ENCODE measurements at places on chromosomes 11 and 22. TPM values are rescaled to one million over a fixed set of nuclear protein-coding genes. Genes with fewer than 3 reads are reported as not detected.

The TP53I11 gene
- 6.3 TPM for polyA plus RNA-seq

The RIMBP3C gene
- polyA plus RNA-seq: not detected

The OR10D3 gene
- polyA plus RNA-seq: not detected

The OR10G4 gene
- polyA plus RNA-seq: not detected

The TMEM41B gene
- 26.3 TPM for polyA plus RNA-seq

The YPEL1 gene
- 5.5 TPM for polyA plus RNA-seq

The CAPN5 gene
- 22.8 TPM for polyA plus RNA-seq

The P2RX6 gene
- 1.7 TPM for polyA plus RNA-seq

- DNase-seq: no peak
Observed at GRCh38 chr22:25795478-25795877, 53.5 kb downstream of the MYO18B start.

DNA sequence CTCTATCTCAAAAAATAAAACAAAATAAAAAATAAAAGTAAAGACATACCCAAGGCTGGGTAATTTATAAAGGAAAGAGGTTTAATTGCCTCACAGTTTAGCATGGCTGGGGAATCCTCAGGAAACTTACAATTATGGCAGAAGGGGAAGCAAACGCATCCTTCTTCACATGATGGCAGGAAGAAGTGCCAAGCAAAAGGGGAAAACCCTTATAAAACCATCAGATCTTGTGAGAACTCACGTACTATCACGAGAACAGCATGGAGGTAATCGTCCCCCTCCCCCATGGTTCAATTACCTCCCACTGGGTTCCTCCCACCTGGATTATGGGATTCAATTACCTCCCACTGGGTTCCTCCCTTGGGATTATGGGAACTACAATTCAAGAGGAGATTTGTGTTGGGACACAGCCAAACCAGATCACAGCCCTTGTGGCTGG lies 8.3 kb upstream of the SSTR3 start:
- DNase-seq: no peak

DNA sequence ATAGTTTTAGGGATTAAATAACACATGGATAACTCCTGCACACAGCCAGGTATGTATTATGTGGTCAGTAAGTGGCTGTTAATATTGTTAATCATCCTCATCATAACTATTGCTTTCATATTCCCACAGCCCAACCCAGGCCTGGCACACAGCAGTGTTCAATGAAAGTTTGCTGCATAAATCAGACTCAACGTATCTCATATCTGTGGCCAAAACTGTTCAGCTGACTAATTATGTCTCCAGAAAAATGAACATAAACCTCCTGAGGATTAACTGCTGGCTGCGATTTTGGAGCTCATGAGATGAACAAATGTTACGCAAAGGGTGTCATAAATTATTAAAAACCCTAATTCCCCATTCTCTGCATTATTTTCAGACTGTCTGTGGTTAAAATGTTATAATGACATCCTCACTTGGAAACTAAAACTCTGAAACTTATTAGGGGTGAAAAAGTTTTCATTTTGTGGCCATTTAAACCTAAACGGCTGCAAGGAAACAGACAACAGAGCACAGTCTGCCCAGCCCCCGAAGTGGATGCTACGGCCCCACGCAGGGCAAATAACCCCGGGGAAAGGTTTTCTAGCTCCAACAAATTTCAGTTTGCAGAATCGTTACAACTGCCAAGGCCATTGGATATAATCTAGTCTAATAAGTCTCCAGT lies 17.3 kb downstream of the ABCC8 start:
- no peak for DNase-seq

DNA sequence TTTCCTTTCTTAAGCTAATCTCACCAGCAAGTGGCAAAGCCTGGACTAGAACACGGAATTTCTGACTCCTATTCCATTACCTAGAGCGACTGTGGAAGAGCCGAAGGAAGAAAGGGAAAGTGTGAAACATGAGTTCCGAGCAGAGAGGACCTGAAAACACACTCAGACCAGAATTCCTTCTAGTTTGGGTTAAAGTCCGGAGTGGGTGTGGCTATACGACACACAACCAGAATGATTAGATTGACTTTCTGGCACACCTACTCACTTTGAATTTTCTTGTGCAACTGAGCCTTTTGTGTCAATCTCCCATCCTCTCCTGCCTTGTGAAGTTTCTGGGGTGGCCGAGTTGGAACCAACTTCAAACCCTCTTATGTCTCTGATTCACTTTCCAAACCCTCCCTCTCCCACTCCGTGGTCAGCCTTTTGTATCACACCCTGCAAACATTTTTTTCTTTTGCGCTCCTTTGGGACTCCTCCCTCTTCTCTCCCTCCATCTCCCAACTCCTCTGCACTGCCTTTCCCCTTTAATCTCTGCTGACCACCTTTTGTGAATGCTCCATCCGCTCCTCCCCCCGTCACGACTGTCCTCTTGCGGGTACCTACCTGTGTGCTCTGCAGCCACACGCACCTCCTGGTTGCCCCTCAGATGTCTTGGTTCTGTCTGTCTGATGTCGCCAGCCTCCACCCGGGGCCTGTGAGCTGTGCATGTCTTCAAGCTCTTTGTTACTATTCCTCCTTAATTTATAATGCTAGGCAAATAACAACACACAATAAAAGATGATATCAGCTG lies 86.3 kb upstream of the BLID start:
- DNase-seq: peak; percentile 45

GRCh38 chr11:69074375-69075140 lies 25.8 kb downstream of the TPCN2 start:
- DNase-seq: no peak

DNA sequence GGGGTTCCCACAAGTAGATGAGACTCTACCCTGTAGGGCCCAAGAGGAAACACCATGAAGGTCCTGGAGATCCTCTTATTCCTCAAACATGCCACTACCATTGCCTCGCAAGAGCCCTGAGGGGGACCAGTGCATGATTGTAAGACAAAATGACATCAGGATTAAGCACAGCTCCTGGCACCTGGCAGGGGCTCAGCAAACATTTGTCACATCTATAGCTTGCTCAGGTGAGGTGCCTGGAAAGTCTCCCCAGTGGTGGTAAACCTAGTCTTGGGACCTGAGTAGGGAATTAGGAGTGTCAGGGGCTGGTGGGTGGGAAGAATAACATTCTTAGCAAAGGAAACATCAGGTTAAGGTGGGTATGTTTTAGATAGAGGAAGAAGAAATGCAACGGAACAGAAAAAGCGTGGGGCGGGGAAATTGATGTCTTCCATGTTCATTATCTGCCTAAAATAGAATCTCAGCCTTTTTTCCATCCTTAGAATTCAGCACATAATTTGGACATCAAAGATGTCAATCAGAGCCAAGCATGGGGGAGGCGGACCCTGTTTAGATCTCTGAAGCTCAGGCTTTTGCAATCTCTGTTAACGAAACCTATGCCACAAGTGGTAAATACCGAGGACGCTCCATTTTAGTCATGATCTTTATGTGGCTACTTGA lies 924 bp downstream of the YPEL1 start:
- no peak for DNase-seq

GRCh38 chr11:78061088-78061920 lies 2.4 kb upstream of the THRSP start:
- DNase-seq: no peak

DNA sequence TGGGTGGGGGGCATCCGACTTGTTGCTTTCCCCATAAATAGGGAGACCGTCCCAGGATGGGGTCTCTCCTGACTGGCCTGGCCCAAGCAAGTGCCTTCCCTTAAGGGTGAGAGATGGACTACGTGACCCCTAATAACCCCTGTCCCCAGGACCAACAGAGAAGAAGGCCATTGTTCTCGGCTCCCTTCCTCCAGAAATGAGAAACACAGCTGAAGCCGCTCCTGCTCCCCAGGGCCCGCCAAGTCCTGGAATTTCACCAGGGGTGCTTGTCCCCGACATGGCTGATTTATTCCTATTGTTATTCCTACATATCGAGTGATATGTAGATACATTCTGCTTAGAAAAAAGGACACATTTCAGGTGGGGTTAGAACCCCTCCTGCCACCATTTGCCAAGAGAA lies 100.8 kb downstream of the TP53I11 start:
- no peak for DNase-seq

GRCh38 chr11:43947815-43948214 lies 5.4 kb downstream of the C11orf96 start:
- DNase-seq: no peak

DNA sequence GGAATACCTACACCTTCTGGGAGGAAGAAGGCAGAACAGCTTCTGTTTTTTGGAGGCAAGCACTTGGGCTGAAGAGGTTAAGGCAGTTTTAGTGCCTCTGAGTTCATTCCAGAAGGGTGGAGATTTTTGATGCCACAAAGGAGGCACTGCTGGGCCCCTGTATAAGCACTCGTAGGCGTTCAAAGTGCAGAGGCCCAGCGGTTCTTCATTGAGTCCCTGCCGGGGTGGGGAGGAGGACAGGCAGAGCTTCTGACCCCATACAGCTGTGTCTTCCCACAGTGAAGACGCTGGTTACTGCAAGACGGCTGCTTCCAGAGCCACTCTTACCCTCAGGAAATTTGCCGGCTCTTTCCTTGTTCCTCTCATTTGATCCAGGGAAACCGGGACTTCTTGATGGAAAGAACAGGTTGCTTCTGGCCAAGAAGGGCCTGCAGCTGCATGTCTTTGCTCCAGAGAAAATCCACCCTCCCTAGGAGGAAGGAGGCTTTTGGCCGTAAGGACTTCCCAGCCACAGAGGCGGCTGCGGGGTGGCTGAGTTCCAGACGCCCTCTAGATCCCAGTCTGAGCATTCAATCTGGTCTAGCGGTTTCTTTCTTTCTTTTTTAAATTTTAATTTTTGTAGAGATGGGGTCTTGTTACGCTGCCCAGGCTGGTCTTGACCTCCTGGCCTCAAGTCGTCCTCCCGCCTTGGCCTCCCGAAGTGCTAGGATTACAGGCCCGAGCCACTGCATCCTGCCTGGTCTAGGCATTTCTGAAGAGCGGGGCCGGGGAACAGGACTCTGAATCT lies 9.4 kb downstream of the ADAMTS15 start:
- no peak for DNase-seq

- no peak for DNase-seq
Observed at GRCh38 chr22:30327864-30328345, 1.2 kb upstream of the TBC1D10A start.

DNA sequence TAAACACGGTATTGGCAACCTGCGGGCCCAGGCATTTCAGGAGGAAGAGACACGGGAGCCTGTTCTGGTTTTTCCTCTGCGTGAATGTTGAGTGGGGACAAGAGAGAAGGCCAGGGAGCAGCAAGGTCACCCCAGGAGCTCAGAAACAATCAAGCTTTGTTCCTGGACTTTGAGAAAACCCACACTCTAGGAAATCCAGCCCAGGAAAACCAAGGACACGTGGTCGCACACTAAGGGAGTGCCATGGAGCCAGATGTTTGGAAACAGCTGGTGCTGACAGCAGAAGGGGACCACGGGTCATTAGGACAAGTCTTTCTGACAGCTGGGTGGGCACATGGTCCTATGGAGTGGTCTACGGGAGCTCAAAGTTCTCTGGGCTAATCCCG lies 44.1 kb downstream of the MYH9 start:
- no peak for DNase-seq

GRCh38 chr11:2702771-2703362 lies 3.1 kb upstream of the KCNQ1OT1 start:
- DNase-seq: no peak

GRCh38 chr11:3166268-3167142 lies 1.4 kb upstream of the OSBPL5 start:
- DNase-seq: no peak

DNA sequence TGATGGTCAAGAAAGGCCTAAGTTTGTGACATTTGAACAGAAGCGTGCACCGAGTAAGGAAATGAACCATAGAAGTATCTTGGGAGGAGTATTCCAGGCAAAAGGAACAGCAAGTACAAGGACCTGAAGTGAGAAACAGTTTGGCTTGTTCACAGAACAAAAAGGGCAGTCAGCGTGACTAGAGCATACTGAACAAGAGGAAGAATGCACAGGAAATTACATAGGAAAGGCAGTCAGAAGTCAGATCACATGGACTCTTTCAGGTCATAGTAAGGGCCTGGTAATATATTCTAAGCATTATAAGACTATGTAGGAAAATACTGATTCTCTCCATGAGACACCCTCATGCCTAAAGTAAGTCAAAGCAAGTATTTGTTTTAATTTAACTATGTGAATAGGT lies 52.3 kb upstream of the GAB2 start:
- no peak for DNase-seq

- no peak for DNase-seq
Observed at GRCh38 chr11:2940147-2940920, 11.1 kb upstream of the PHLDA2 start.

GRCh38 chr22:46563381-46564083 lies 26.1 kb upstream of the CELSR1 start:
- no peak for DNase-seq

- DNase-seq: no peak
Observed at GRCh38 chr11:12841946-12842630, 167.0 kb upstream of the RASSF10 start.

- no peak for DNase-seq
Observed at GRCh38 chr22:26045051-26045450, 124.2 kb upstream of the SEZ6L start.

DNA sequence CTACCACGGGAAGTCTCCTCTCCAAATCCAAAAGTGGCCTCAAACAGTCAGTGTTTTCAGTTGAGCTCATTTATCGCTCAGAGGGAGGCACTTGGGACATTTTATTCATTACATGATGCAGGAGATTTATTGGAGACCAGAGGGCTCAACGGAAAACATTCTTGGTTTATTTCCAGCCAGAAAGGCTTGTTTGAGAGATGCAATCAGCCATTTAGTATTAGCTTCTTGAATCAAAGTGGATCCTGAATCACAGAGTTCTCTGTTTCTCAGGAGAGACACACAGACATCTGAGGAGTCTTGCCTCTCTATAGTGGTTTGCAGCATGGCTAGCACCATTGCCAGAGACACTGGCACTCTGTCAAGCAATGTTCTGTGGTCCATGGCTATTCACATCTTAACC lies 31.5 kb downstream of the CD44 start:
- DNase-seq: no peak

DNA sequence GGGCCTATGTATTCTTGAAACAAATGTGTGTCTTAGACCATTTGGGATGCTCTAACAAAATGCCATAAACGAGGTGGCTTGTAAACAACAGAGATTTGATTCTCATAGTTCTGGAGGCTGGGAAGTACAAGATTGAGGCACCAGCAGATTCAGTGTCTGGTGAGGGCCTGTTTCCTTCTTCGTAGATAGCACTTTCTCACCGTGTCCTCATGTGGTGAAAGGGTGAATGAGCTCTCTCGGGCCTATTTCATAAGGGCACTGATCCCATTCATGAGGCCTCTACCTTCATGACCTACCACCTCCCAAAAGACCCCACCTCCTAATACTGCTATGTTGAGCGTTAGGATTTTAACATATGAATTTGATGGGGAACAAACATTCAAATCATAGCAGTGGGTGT lies 6.4 kb upstream of the NNMT start:
- DNase-seq: no peak

DNA sequence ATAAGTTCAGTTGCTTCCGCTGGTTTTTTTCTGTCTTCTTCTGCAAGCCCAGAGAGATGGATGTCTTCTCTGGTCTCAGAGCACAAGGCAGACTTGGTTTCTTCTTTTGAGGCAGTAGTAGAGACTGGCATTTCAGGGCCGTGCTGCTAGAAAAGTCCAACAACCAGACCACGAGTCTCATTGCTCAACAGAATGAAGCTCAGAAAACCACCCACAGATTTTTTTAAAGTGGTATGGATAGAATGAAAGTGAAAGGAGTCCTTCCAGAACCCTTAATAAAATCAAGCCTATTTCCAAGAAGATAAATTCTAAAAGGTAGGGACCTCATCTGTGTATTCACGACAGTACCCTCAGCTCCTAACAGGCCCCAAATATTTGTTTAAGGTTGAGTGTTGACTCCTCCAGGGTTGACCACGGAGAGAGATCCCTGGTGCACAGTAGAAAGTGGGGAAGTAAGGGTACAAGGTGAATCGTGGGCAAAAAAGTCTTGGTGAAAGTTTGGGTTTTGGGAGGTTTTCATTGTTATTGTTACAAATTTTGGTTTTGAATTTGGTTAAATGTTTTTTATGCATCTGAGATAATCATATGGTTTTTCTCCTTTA lies 43.6 kb upstream of the DDX6 start:
- no peak for DNase-seq

All from AG04450 (cell line).